ENCODE measurements at places on chromosomes 2 and 18.

- no peak for DNase-seq
These were observed 126.0 kb downstream of the MC4R start for GRCh38 chr18:60246606-60247005.

- DNase-seq, result no peak
These were observed 257.7 kb downstream of the PTGR3 start for GRCh38 chr18:74951165-74951760.

- DNase-seq, result no peak
These were observed 19.4 kb upstream of the CYP1B1 start for GRCh38 chr2:38095079-38095995.

GRCh38 chr2:96414161-96414710, 78.7 kb downstream of the NCAPH start:
- DNase-seq, result no peak

All from stimulated activated CD8-positive, alpha-beta memory T cell treated with anti-CD3 and anti-CD28 coated beads, Interleukin-4, amount 100 ng/mL, for 1 hour (primary cell).